GM23338 (cell line): ENCODE measurements at places on chromosomes 2 and 18. TPM values are rescaled to one million over a fixed set of nuclear protein-coding genes. Genes with fewer than 3 reads are reported as not detected.

DNA sequence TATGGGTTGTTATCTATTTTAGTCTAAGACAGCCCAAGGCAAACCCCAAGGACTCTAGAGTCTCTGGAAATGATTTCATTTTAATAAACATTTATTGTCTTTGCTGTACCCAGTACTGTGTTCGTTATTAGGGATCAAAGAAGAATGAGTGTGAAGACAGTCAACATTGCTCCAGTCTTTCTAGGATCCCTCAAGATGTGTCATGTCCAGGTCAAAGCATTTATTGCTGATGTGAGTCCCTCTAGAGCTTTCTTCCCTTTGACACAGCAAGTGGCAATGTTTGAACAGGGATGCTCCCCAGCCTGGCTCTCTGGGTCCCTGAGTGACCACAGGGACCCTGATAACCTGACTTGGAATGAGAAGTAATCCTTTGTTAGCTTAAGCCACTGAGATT is 123.1 kb upstream of the STK17B start:
- no peak for DNase-seq

DNA sequence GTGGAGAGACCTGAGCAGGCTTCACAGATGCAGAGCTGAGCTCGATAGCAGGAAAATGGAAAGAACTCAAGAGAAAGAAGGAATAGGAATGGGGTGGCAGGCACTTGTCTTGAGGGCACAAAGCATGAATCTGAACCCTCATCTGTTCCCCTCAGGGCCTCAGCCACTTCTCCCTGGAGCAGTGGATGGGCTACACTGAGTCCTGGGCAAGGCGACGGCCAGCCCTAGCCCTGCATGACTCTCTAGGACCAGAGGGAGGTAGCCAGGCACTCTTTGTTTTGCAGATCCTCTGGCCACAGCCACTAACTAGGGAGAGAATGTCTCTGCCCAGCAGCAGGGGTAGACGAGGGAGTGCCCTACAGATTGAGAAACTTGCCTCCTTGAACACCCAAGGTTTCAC is 3.4 kb upstream of the TEX51 start:
- DNase-seq, result no peak

DNA sequence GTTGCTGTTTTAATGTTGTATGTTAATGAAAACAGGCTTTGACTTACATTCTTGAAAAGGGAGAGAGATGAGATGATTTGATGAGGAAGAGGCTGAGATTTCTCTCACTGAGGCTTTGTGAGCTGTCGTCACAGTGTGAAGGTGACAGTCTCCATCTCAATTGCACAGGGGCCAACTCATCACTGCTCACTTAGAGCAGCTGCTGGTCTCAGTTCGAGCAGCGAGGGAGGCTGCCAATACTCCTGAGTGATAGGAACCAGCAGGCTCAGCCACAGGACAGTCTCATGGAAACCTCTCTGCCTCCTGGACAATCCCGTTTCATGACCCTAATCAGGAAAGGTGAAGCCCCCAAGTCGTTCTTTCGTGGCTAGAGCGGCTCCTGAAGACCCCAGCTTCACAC is 170.7 kb upstream of the SOX11 start:
- no peak for DNase-seq

The ZNF532 gene
- total RNA-seq, result 216 and 225 TPM in 2 replicates

DNA sequence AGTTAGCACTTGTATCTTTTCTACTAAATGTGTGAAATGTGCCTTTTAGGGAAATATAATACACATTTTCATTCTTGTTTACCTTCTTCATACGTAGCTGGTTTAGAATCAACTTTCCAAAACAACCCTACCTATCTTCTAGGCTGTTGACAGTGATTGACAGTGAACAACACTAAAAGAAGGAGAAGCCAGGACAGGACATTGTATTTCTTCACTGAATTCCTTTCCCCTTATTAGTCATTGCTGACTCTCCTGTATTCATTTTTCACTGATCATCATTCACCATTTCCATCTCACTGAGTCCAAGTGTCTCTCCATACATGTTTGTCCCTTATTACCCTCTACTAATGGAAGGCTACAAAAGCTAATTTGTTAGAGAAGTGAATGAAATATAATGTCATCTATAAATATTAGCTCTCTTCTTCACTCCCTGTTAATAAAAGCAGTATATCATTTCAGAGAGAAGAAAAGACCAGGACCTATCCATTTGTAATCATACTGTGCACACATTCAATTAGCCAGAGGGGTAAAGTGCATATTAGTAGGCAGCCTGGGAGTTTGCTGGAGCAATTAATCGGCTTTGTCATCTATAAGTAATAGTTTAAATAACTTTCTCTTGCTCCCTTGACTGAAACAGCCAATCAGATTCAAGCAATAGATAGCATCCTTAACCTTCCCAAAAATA is 192.5 kb upstream of the FOSL2 start:
- DNase-seq, result no peak

DNA sequence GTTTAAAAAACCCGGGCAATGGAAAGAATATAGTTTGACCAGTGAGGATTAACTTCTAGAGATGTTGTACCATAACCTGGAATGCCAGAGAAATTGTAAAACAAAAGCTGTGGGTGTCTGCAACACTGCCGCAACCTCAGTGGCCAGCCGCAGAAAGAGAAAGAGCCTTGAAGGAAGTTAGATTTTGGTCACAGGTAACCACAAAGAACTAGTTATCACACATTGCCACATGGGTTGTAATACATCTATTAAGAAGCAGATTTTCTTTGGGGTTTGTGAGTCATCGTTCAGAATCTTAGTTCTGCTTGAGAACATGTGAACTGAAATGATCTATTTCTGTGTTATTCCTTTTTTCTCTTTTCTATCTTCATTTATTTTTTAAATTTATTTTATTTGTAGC is 222.9 kb upstream of the AGAP1 start:
- no peak for DNase-seq

DNA sequence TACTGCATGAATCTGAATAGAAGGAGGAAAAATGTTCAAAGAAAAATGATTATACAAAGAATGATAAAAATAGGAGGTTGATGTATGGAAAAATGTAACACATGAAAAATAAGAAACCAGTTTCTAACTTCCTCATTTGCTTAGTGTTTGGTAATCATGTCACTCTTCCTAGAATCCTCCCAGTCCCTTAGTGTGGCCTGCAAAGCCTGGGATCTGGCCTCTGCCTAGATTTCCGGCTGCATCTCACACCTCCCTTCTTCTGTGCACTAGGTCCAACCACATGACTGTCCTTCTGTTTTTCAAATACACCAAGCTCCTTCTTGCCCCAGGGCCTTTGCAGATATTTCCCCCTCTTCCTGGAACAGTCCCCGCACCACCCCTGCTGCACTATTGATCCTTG is 76.8 kb upstream of the RBMS1 start:
- DNase-seq, result no peak
